ENCODE measurements at places on chromosomes 13 and 19. TPM values are rescaled to one million over a fixed set of nuclear protein-coding genes. Genes with fewer than 3 reads are reported as not detected.

GRCh38 chr13:63517371-63517770 lies 2101.7 kb upstream of the PCDH20 start:
- no peaks in the 10 kb centered on the region for H3K36me3 ChIP-seq
- DNase-seq = no peak
- no peaks in the 10 kb centered on the region for H3K27me3 ChIP-seq
- no peak overlapping the region for H3K4me3 ChIP-seq
- no peaks in the 10 kb centered on the region for H3K4me1 ChIP-seq

GRCh38 chr13:107864543-107865317 lies 350.6 kb downstream of the LIG4 start:
- no peak overlapping the region for H3K27ac ChIP-seq
- H3K27me3 ChIP-seq = peaks cover 34% of the 10 kb centered on the region
- DNase-seq = peak; percentile 37
- peaks cover 6% of the 10 kb centered on the region for H3K4me1 ChIP-seq
- peak overlapping the region; percentile 92 for H3K4me3 ChIP-seq

- peaks cover 8% of the 10 kb centered on the region for H3K36me3 ChIP-seq
- no peaks in the 10 kb centered on the region for H3K27me3 ChIP-seq
- peak overlapping the region; percentile 16 for H3K4me3 ChIP-seq
- peaks cover 13% of the 10 kb centered on the region for H3K4me1 ChIP-seq
- peak overlapping the region; percentile 90 for H3K27ac ChIP-seq
- DNase-seq = no peak
Measured at GRCh38 chr13:50277906-50278305, 262.7 kb downstream of the KCNRG start.

Gene COX6B2
- not detected for total RNA-seq

Gene HNRNPA1L2
- total RNA-seq = 10.7 TPM

GRCh38 chr13:22744688-22745452 lies 435.9 kb upstream of the SGCG start:
- no peak overlapping the region for H3K27ac ChIP-seq
- DNase-seq = no peak
- H3K4me3 ChIP-seq = no peak overlapping the region
- no peaks in the 10 kb centered on the region for H3K27me3 ChIP-seq
- no peaks in the 10 kb centered on the region for H3K36me3 ChIP-seq

DNA sequence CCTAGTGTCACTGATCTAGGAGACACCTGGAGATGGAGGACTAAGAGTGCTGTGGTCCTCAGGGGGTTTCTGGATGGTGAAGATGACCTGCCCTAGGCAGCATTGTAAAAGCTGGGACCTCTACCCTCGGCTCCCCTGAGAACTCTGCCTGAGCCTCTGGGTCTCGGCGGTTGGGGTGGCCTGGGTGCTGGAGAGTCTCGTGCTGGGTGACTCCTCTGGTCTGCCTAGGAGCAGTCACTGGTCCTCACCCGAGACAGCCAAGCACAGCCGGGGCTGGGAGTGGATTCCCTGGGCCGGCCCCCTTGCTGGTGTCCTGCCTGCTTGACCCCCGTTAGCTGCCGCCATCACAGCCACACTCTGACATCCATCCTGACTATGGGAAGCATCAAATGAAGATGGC lies 6.7 kb downstream of the KCTD15 start:
- H3K27ac ChIP-seq = no peak overlapping the region
- DNase-seq = no peak
- no peaks in the 10 kb centered on the region for H3K27me3 ChIP-seq
- no peak overlapping the region for H3K4me3 ChIP-seq
- peaks cover 6% of the 10 kb centered on the region for H3K4me1 ChIP-seq

GRCh38 chr13:29689548-29689947 lies 94.1 kb upstream of the SLC7A1 start:
- H3K4me3 ChIP-seq = no peak overlapping the region
- no peak for DNase-seq
- no peak overlapping the region for H3K27ac ChIP-seq
- peaks cover 4% of the 10 kb centered on the region for H3K27me3 ChIP-seq
- no peaks in the 10 kb centered on the region for H3K36me3 ChIP-seq

DNA sequence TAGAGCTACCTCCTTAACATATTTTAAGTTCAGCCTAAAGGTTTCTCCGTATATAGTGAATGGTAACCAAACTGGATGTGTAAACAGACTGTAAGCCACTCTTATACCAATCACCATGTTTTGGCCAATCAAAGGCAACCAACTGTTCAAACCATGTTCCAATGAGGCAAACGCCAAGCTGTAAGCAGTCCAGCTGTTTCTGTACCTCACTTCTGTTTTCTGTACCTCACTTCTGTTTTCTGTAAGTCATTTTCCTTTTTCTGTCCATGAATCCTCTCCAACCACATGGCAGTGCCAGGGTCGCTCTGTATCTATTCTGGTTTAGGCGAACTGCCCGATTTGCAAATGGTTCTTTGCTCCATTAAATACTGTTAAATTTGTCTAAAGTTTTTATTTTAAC lies 24.4 kb downstream of the COMMD6 start:
- no peak for DNase-seq
- H3K36me3 ChIP-seq = no peaks in the 10 kb centered on the region
- no peaks in the 10 kb centered on the region for H3K27me3 ChIP-seq
- H3K4me3 ChIP-seq = no peak overlapping the region

- H3K4me3 ChIP-seq = no peak overlapping the region
- no peak for DNase-seq
- no peak overlapping the region for H3K27ac ChIP-seq
- peaks cover 10% of the 10 kb centered on the region for H3K4me1 ChIP-seq
- no peaks in the 10 kb centered on the region for H3K27me3 ChIP-seq
Measured at GRCh38 chr13:33727297-33728083, 90.5 kb upstream of the RFC3 start.

GRCh38 chr19:16640951-16641350 lies 12.9 kb upstream of the MED26 start:
- DNase-seq = no peak
- H3K36me3 ChIP-seq = peaks cover 20% of the 10 kb centered on the region
- no peak overlapping the region for H3K27ac ChIP-seq
- H3K4me3 ChIP-seq = no peak overlapping the region
- H3K27me3 ChIP-seq = no peaks in the 10 kb centered on the region

DNA sequence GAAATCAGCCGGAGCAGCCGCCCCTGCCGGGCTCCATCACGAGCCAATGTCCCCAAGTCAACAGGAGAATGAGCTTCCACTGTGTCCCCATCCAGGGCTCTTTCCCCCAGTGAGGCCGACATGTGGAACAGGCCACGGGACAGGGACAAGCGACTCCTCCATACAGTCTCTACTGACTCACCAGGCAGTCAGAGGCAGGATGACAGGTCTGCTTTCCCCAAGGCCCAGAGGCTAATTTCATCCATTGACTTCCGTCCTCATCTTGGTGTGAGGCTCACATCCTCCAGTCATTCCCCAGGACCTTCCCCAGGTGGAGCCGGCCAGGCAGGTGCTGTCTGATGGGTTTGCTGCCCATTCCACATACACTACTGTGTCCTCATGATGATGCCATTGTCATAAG lies 3.5 kb downstream of the CEACAM6 start:
- no peaks in the 10 kb centered on the region for H3K27me3 ChIP-seq
- H3K36me3 ChIP-seq = peaks cover 1% of the 10 kb centered on the region
- H3K4me3 ChIP-seq = no peak overlapping the region
- no peak overlapping the region for H3K27ac ChIP-seq
- peaks cover 2% of the 10 kb centered on the region for H3K4me1 ChIP-seq

Gene TINCR
- total RNA-seq = 0.60 TPM

Gene ZNF578
- 3.0 TPM for total RNA-seq

DNA sequence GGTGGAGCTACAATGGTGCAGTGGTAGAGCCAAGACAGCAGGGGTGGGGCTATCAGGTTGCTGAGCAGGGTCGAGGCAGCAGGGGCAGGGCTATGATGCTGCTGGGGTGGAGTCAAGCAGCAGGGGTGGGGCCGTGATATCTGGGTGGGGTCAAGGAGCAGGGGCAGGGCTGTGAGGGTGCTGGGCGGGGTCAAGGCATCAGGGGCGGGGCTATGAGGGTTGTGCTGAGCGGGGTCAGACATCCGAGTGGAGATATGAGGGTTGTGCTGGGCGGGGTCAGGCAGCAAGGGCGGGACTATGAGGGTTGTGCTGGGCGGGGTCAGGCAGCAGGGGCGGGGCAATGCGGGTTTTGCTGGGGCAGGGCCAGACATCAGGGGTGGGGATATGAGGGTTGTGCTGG lies 14.7 kb downstream of the HCN2 start:
- no peak overlapping the region for H3K27ac ChIP-seq
- no peaks in the 10 kb centered on the region for H3K36me3 ChIP-seq
- no peaks in the 10 kb centered on the region for H3K4me1 ChIP-seq
- DNase-seq = no peak

GRCh38 chr13:80866921-80867320 lies 526.0 kb upstream of the SPRY2 start:
- peak overlapping the region; percentile 41 for H3K27ac ChIP-seq
- peaks cover 8% of the 10 kb centered on the region for H3K27me3 ChIP-seq
- H3K4me3 ChIP-seq = no peak overlapping the region
- no peak for DNase-seq
- H3K36me3 ChIP-seq = peaks cover 2% of the 10 kb centered on the region

Gene DIRAS1
- 8.6 TPM for total RNA-seq

DNA sequence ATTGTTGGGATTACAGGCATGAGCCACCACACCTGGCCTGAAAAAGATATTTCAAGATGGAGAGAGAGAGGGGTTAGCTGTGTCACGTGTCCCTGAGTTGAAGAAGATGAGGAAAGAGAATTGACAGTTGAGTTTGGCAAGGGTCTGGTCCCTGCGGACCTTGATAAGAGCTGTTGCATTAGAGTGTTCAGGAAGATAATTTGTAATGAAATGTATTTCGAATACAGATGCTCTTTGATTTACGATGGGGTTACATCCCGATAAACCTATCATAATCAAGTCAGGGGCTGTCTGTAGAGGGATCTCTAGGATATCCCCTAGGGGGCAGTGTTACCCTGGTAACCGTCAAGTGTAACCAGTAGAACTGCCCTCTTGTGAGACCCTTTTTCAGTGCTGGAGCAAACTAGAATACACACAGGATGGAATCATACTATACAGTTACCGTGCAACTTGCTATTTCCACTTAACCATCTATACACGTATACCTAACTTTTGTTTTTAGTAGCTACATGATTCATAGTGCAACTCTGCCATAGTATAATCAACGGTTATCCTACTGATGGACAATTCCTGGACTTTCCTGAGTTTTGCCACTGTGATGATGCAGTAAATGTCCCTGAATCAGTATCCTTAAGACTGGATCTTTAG lies 1.5 kb upstream of the ELOF1 start:
- peaks cover 19% of the 10 kb centered on the region for H3K4me1 ChIP-seq
- no peaks in the 10 kb centered on the region for H3K27me3 ChIP-seq
- H3K27ac ChIP-seq = peak overlapping the region; percentile 68
- H3K4me3 ChIP-seq = peak overlapping the region; percentile 77
- DNase-seq = peak; percentile 21
- peaks cover 3% of the 10 kb centered on the region for H3K36me3 ChIP-seq

Gene CDC42EP5
- 1.6 TPM for total RNA-seq

DNA sequence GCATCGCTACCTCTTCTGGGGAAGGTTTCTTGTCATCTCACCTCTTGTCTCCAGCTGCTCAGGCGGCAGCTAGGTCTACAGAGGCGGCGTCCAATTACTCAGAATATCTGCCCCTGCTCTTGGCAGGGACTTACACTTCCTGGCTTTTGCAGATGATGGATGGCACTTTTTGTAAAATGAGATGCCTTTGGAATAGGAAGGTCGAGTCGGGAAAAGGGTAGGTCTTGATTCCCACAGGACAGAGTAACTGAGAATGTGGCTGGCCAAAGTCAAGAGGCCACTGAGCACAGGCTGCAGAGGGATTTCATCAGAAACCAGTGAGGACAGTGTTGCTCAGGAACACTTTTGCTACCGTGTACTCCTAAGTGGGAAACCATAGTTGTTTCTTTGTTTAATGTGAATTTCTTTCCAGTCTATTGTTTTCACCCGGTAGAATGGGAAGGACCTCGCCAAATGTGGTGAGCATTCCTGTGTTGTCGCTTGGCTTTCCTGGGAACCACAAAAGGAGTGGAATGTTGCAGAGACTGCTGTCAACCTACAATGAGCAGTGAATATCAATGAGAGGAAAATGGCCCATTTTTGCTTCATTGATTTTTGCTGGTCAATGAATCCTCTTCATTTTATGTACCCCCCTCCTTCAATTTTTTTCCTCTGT lies 383.7 kb downstream of the HS6ST3 start:
- no peaks in the 10 kb centered on the region for H3K36me3 ChIP-seq
- no peak overlapping the region for H3K4me3 ChIP-seq

GRCh38 chr13:35965226-35965927 lies 165.8 kb downstream of the DCLK1 start:
- no peak overlapping the region for H3K4me3 ChIP-seq
- H3K27ac ChIP-seq = no peak overlapping the region
- H3K4me1 ChIP-seq = no peaks in the 10 kb centered on the region
- no peaks in the 10 kb centered on the region for H3K27me3 ChIP-seq
- peaks cover 2% of the 10 kb centered on the region for H3K36me3 ChIP-seq

DNA sequence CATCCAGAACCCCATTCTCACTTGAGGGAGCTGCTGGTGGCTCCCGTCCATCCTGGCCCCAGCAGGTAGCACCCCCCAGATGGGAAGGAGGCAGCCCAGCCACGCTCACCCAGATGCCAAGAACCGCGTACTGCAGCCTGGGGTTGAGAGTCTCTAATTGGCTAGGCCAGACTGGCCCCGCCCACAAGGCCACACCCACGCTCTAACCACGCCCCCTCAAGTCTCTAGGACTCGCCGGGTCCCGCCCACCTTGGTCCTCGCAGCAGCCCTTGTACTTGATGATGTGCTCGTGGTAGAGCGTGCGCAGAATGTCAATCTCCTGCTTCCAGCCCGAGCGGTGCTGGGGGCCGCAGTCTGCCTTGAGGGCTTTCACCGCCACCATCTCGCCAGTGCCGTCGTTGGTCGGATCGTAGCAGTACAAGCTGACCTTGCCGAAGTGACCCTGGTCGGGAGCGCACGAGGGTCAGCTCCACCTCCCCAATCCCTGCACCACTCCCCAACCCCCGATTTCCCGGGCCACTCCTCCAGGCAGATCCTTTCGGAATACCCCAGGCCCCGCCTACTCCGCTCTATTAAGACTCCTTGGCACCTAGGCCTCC lies 14.5 kb upstream of the ICAM3 start:
- H3K4me1 ChIP-seq = peaks cover 5% of the 10 kb centered on the region
- H3K27ac ChIP-seq = peak overlapping the region; percentile 29
- DNase-seq = peak; percentile 60
- H3K27me3 ChIP-seq = no peaks in the 10 kb centered on the region
- peaks cover 9% of the 10 kb centered on the region for H3K36me3 ChIP-seq

Gene ZNF443
- total RNA-seq = 13.8 TPM

DNA sequence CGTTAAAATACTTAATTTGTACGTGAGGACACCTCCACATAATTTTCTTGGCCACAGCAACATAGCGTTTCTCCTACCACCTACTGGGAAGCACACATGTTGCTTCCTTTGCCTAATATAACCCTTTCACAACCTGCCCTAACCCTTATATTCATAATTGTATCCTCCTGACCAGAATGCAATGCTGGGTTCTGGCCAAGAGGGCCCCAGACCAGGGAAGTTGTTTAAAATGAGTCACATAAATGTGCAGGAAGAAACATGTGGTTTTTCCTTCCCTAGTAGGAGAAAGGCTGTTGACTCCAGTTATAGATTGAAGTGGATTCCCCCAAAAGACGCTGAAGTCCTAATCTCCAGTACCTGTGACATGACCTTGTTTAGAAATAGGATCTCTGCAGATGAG lies 187.3 kb downstream of the NUFIP1 start:
- H3K4me3 ChIP-seq = no peak overlapping the region
- no peaks in the 10 kb centered on the region for H3K36me3 ChIP-seq
- no peaks in the 10 kb centered on the region for H3K4me1 ChIP-seq
- no peak overlapping the region for H3K27ac ChIP-seq
- peaks cover 3% of the 10 kb centered on the region for H3K27me3 ChIP-seq
- no peak for DNase-seq

- H3K4me3 ChIP-seq = no peak overlapping the region
- peaks cover 2% of the 10 kb centered on the region for H3K4me1 ChIP-seq
- H3K36me3 ChIP-seq = no peaks in the 10 kb centered on the region
- DNase-seq = no peak
Measured at GRCh38 chr13:28613562-28613961, 45.4 kb upstream of the POMP start.
